ENCODE measurements at places on chromosomes 13 and 19.
A peak's percentile ranks its signal among the peaks of the same experiment; 100 is the strongest.

- no peak for DNase-seq
These were observed 45.8 kb downstream of the LRCH1 start for GRCh38 chr13:46598820-46599180.

- DNase-seq, result no peak
These were observed 213.7 kb downstream of the TEX29 start for GRCh38 chr13:111533900-111534683.

DNA sequence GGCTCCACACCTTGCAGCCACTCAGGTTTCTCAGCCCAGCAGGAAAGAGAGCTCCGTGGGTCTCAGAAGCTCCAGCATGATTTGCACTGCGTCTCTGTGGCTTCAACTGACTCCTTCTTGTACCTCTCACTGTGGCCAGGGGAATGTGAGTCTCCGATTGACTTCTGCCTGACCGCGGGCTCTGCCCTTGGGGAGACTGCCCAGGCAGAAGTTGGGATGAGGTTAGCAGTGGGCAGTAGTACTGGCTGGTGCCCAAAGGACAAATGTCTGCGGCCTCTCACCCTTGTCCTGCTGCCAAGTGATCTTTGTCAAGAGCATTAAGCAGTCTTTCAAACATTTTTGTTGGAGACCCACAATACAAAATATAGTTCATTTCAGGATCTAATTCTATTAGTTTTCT lies 34.4 kb upstream of the FXYD3 start:
- DNase-seq, result no peak

- DNase-seq, result peak; percentile 20
These were observed at the start of gene TNFSF13B for GRCh38 chr13:108269601-108270328. TNFSF13B (plus strand) TSS chr13:108269718; CDS start chr13:108269896, 178 bp downstream.

GRCh38 chr19:55602104-55603001 lies 2.3 kb downstream of the ZNF524 start:
- no peak for DNase-seq

GRCh38 chr19:2290441-2291184 lies 8.6 kb upstream of the PEAK3 start:
- no peak for DNase-seq

DNA sequence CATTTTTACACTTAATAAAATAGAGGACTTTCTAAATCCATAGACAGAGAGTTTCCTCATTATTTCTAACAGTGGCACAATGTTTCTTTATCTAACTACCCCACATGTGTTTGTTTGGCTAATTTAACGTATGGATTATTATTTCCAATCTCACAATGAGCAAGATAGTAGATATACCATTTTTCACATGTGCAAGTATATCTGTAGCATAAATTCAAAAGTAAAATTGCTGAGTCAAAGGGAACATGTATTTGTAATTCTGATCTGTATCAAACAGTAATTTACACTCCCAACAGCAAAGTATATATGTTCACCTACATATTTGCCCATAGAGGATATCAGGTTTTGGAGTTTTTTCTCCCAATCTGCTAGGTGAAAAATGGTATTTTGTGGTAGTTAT lies 18.3 kb downstream of the MAST1 start:
- DNase-seq, result no peak

- no peak for DNase-seq
These were observed 17.4 kb downstream of the ZNF579 start for GRCh38 chr19:55563261-55563690.

DNA sequence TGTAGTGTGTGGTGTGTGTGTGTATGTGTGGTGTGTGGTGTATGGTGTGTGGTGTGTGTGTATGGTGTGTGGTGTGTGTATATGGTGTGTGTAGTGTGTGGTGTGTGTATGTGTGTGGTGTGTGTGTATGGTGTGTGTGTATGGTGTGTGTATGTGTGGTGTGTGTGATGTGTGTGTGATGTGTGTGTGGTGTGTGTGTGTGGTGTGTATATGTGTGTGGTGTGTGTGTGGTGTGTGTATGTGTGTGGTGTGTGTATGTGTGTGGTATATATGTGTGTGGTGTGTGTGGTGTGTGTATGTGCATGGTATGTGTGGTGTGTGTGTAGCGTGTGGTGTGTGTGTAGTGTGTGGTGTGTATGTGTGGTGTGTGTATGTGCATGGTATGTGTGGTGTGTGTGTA lies 1.7 kb downstream of the ATP12A start:
- DNase-seq, result no peak
